CD4-positive, alpha-beta T cell treated with Interleukin-2 at 100 ng/mL for 4 hours (primary cell): ENCODE measurements at places on chromosomes 7 and 10.

DNA sequence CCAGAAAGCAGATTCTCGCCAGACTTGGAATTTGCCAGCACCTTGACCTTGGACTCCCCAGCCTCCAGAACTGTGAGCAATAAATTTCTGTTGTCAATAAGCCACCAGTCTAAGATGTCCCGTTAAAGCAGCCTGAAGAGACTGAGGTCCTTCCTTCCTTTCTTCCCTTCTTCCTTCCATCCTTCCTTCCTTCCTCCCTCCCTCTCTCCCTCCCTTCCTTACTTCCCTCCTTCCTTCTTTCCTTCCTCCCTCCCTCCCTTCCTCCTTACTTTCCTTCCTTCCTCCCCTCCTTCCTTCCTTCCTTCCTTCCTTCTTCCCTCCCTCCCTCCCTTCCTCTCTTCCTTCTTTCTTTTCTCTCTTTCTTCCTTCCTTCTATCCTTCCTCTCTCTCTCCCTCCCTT lies 66.4 kb downstream of the NPTX2 start:
- DNase-seq, result no peak

DNA sequence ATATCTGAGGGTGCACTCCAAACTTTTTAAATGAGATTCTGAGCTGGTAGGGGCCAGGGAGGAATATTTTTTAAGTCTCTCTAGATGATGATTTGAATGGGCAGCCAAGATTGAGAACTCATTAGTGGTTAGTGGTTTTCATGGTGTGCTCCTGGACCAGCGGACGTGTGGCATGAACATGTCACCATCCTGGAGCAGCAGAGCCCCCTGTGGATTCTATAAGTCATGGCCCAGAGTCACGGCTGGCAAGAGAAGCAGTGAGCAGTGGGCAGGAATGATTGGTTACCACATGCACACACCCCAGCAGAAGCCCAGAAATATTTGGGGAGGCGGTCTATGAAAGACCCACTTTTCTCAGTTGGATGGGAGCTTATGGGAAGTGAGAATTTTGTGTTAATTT lies 21.2 kb upstream of the UCN3 start:
- DNase-seq, result peak; percentile 25

DNA sequence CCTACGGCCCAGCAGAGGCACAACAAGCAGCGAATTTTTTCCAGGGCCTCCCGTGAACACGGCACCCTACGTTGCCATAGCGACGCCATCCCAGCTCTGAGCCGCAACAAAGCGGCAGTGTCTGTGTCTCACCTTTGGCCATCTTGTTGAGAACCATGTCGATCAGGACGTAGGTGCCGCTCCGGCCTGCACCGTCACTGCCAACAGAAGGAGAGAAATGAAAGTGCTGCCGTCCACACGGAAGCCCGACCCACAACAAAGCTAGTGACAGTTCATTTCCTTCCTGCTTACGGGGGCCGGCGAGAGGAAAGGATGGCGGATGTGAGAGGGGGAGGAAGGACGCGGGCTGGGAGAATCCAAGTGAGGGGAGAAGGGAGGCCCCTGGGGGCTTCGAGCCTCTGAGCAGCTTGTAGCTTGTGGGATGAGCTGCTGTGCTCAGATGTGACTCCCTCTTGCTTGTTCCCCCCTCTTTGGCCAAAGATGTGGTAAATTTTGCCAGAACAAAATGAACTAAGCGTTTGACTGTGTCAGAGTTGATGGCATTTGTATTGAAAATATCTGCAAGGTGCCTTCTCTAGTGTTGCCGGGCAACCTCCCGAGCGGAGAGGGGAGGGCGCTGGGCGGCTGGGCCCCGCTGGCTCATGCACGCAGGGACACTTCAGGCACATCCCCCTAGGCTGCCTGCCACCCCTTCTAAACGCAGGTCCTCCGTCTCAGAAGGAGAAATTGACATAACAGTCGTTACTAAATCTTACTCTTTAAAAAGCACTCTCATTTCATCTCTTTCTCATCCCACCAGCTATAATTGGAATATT lies 232.2 kb downstream of the DNAJB6 start:
- peak; percentile 45 for DNase-seq

- DNase-seq, result no peak
These were observed 74.8 kb upstream of the HDAC9 start for GRCh38 chr7:18420748-18421147.

GRCh38 chr7:72278550-72278949 lies 133.6 kb downstream of the CALN1 start:
- no peak for DNase-seq

DNA sequence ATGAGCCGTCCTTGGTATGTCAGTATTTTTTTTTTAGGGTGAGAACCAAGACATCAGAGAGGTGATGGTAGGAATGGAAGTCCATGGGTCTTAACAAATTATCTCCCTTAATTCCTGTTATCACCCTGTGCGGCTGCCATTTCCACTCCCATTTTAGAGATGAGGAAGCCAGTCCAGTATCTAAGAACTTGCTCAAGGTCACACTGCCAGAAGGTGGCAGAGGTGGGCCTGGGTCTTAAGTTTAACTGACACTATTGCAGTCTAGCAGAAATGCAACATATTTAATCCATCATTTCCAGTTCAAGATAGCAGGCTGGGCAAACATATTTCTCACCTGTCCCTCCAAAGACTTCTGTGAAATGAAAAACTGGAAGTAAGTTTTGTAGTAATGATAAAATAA lies 108.3 kb downstream of the GLI3 start:
- no peak for DNase-seq

GRCh38 chr7:49187543-49188268 lies 263.4 kb downstream of the CDC14C start:
- DNase-seq, result no peak

GRCh38 chr7:121084748-121085336 lies 96.3 kb downstream of the CPED1 start:
- DNase-seq, result no peak

DNA sequence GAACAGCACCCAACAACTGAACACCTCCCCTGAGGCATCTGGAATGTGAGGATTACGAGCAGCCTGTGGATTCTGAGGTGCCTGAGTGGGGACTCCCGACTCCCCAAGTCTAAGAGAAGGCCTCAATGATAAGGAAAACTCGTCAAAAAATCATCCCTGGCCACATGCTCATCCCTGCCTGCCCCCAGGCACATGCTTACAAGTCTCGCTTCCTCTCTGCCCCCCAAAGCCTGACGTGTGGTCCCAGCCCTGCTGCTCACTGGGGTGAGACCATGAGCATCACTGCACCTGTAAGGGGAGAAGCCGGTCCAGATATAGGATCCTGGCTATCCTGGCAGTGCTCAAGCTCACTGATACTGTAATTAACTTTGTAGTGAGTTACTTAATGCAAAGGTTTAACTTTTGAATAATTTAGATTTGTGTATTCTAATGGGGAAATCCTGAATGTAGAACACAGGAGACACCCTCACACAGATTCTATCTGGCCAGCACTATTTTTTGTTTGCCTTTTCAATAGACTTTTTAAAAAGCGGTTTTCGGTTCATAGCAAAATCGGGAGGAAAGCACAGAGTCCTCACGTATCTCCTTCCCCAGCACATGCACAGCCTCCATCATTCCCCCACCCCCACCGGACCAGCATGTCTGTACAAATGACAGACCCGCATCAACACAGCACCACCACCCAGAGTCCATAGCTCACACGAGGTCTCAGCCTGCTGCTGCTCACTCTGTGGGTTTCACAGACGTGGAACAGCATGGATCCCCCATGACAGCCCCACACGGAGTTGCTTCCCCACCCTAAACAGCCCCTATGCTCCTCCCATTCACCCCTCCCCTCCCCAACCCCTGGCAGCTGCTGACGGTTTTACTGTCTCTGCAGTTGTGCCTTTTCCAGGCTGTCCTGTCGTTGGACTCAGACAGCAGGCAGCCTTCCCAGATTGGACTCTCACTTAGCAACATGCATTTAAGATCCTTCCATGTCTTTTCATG lies 167.9 kb downstream of the DIP2C start:
- DNase-seq, result no peak

- no peak for DNase-seq
These were observed 508.9 kb downstream of the SORCS1 start for GRCh38 chr10:106655636-106656035.

DNA sequence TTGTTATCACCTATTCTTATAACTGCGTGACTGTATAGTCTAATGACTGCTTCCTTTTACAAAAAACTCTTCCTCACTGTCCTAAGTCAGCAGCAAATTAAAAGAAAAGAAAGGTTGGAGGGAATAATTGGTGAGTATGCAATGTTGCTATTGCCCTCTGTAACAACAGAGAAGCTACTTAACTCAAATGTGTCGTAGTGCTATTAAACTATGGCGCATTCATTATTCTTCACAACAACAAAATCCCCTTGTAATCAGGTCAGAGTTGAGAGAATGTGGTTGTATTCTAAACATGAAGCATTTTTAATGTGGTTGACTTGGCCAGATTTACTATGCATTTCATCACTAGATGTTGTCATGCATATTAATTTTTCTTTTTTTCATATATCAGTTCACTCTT lies 897.8 kb upstream of the PHF14 start:
- DNase-seq, result no peak

GRCh38 chr10:127036987-127037386 lies 131.8 kb downstream of the DOCK1 start:
- no peak for DNase-seq

GRCh38 chr7:143331179-143331801 lies 15.4 kb downstream of the CLCN1 start:
- DNase-seq, result no peak

DNA sequence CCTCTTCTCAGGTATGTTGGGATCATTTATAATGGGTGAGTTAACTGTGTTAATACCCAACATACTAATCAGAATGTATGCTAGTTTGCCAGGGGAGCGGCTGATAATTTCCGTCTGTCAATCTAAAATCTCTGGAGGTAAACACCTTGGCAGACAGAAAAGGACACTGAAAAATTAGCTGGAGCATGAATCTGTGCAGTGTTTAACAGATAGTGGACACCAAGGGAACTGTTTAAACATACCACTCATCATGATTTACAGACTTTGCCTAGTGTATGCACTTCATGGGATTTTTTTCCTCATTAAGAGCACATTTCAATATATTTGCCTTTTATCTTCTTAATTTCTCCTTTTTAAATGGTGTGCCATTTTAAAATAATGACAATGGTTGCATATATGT lies 68.2 kb downstream of the SLC13A1 start:
- DNase-seq, result no peak

- no peak for DNase-seq
These were observed 159.0 kb upstream of the POM121L12 start for GRCh38 chr7:52876402-52876801.

DNA sequence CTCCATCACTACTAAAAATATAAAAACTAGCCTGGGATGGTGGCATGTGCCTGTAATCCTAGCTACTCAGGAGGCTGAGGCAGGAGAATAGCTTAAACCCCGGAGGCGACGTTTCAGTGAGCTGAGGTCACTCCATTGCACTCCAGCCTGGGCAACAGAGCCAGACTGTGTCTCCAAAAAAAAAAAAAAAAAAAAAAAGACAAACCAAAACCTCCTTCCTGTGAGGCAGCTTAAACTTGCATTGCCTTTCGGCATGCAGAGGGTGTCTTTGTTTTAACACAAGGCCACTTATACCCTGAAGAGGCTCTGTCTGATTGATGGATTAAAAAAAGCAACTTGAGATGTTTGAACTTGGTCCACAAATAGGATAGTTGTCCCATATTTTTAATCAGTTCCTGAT lies 128.4 kb upstream of the RSU1 start:
- DNase-seq, result no peak

- DNase-seq, result no peak
These were observed 32.1 kb upstream of the EZH2 start for GRCh38 chr7:148916186-148916585.

- DNase-seq, result peak; percentile 56
These were observed 12.2 kb upstream of the REPIN1 start for GRCh38 chr7:150356265-150356897.

GRCh38 chr7:16929146-16929762 lies 47.5 kb upstream of the AGR3 start:
- DNase-seq, result no peak

GRCh38 chr10:128895473-128895872 lies 571.6 kb upstream of the MGMT start:
- DNase-seq, result no peak

- DNase-seq, result no peak
These were observed 68.0 kb downstream of the CTTNBP2 start for GRCh38 chr7:117805241-117805640.

GRCh38 chr10:16193241-16193640 lies 243.6 kb upstream of the PTER start:
- no peak for DNase-seq

DNA sequence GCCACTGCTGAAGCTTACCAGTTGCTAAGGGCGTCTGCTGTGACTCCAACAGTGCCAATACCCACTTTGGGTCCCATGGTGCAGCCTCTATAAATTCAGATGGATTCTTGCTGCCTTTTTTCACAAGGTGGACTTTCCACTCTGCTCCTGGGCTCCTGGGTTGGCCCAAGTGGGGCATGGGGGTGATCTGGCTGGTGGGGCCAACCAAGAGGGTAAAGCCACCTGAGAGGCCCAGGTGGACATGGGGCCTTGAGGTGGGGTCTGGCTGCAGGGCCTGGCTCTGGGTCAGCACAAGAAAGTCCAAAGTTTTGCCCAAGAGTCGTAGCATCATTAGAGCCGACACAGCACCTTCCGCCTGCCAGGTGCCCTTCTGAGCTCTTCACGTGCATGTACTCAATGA lies 105.2 kb upstream of the KDM7A start:
- no peak for DNase-seq

DNA sequence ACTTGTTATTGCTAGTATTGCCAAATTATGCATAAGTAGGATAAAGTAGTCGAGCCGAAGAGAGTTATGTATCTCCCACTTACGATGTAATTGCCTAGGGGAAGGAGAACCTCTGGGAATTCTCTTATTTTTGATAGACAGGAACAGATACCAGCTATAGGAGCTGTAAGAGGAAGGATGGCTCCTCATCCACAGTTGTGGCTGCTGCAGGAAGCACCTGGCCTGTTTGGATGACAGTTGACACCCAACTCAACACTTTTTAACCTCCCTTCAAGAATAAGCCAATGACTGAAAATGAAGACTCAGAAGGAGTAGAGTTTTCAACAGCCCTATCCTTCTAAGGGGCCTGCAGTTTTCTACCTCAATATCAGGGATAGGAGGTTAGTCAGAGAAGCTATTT lies 6.3 kb downstream of the DYDC1 start:
- DNase-seq, result no peak

DNA sequence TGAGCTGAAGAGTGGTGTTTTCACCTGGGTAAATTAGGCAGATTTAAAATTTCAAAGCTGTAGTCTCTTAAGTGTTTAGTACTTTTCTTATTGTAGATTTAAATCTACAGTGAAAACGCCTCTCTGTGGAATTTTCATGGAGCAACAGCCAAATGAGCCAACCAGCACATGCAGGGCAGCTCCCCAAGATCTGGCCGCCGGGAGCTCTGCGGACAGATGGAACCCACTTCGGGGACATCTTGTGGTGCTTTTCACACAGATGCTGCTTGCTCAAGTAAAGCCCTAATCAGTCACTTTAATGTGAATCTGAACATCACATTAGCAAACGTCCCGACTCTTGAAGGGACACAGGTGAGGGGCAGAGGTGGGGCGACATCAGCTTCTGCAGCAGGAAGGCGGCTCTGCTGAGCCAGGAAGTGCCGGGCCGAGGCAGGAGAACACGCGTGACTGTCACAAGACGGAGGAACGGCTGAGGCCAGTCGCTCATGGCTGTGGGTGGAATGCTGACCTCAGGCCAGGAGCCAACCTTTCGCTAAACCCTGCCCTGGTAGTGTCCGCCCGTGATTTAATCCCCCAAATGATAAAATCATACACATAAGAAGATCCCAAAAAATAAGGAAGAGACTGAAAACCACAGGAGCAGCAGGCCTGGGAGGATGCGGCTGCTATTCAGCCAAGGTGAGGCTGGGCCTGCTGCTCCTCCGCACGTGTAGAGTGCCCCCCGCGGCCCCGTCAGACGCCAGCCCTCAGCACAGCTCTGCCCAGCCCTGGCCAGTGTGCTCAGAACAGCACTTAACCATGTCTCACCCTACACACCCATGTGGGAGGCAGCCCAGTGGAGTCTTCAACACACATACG lies 256.8 kb downstream of the ZMYND11 start:
- DNase-seq, result no peak
